A673 (cell line): ENCODE measurements at places on chromosomes 16 and 17. TPM values are rescaled to one million over a fixed set of nuclear protein-coding genes. Genes with fewer than 3 reads are reported as not detected.

The CDH1 gene
- total RNA-seq: 0.06 and 0.87 TPM in 2 replicates

The KRT25 gene
- total RNA-seq: 0.28 and 0.42 TPM in 2 replicates

The TRPV3 gene
- total RNA-seq: 0.13 and 0.24 TPM in 2 replicates

The TP53TG3B gene
- not detected in 2 replicates for total RNA-seq

The KCNJ12 gene
- 1.2 and 2.1 TPM in 2 replicates for total RNA-seq

The PERCC1 gene
- total RNA-seq: not detected in 2 replicates

The ABCA5 gene
- 11.7 and 14.7 TPM in 2 replicates for total RNA-seq

DNA sequence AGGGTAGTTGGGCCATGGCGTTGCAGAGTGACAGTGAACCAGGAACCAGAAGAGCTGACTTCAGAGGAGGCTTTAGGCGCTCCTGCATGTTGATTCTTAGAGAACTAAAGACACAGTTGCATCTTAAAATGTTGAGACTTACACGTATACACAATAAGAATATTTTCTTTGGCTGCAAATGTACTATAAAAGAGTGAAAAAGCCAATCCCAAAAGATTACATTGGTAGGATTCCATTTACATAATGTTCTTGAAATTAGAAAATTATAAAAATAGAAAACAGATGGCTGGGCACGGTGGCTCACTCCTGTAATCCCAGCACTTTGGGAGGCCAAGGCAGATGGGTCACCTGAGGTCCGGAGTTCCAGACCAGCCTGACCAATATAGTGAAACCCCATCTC is 738.8 kb downstream of the WWOX start:
- H3K27ac ChIP-seq: no peak overlapping the region
- H3K4me3 ChIP-seq: no peak overlapping the region
- H3K27me3 ChIP-seq: no peaks in the 10 kb centered on the region
- H3K36me3 ChIP-seq: no peaks in the 10 kb centered on the region

GRCh38 chr16:87922250-87922871 is 14.0 kb downstream of the CA5A start:
- DNase-seq: no peak
- no peaks in the 10 kb centered on the region for H3K36me3 ChIP-seq
- H3K27ac ChIP-seq: no peak overlapping the region
- no peak overlapping the region for H3K4me3 ChIP-seq
- peaks cover 21% of the 10 kb centered on the region for H3K4me1 ChIP-seq

DNA sequence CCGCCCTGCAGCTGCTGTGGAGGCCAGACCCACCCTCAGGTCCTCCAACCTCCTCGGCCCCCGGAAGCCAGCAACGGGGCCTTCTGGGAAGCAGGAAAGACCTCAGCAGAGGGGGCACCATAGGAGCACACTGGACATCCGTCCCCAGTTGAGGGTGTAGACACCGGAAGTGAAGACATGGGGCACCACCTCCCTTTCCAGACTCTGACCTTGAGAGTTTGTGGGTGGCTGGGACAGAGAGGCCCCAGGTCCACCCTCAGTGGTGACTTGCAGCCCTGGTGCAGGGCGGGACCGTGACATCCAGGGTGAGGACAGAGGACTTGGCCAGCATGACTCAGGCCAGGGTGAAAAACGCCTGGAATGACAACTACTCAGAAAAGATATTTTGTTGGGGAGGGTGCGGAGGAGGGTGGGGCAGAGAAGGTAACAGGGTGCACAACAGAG is 19.9 kb downstream of the CEP295NL start:
- no peak for DNase-seq
- peaks cover 5% of the 10 kb centered on the region for H3K4me1 ChIP-seq
- H3K4me3 ChIP-seq: no peak overlapping the region

DNA sequence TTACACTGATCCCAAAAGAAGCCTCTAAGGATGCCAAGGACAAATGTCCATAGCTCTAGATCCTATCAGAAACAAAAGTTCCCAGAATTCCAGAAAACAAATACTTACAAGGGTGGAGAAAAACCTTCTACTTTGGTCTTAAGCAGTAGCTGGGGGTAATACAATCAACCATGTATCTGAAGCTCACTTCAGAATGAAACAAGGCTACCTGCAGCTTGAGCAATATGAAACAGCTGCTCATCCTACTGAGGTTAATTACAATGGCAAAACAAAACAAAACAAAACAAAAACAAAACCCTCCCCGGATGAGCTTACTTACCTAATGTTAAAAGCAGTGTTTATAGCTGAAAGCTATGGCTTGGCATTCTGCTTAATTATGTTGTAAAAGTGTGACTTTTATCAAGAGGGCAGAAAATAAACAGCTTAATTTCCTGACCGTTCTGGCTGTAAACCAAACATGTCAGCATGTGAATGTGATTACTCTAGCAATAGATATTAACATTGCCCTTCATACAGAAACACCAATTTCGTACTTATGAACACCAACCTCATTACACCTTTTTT is 10.5 kb downstream of the PDZD9 start:
- DNase-seq: no peak
- no peak overlapping the region for H3K27ac ChIP-seq
- no peaks in the 10 kb centered on the region for H3K27me3 ChIP-seq
- H3K4me1 ChIP-seq: no peaks in the 10 kb centered on the region

- H3K27me3 ChIP-seq: no peaks in the 10 kb centered on the region
- H3K4me1 ChIP-seq: no peaks in the 10 kb centered on the region
- H3K27ac ChIP-seq: no peak overlapping the region
- H3K36me3 ChIP-seq: no peaks in the 10 kb centered on the region
Measured at GRCh38 chr16:81931927-81932326, 79.3 kb downstream of the SDR42E1 start.

DNA sequence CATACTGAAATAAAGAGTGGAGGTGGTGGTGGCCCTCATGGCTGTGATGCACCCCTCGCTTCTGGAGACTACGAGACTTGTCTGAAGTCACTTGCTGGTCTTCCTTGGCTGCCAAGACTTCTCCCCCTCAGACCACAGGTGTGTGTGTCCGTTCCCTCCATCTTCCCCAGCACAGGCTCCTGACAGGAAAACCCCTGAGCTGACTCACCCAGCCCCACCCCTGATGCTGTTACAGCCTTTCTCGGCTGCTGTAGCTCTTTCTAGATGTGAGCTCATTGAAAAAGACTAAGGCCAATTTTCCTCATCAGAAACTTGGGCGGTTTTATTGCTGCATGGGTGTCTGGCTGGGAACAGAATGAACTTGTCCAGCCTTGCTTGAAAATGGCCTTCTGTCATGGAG is 296.9 kb downstream of the TMEM114 start:
- DNase-seq: no peak
- H3K4me3 ChIP-seq: no peak overlapping the region
- no peaks in the 10 kb centered on the region for H3K4me1 ChIP-seq

DNA sequence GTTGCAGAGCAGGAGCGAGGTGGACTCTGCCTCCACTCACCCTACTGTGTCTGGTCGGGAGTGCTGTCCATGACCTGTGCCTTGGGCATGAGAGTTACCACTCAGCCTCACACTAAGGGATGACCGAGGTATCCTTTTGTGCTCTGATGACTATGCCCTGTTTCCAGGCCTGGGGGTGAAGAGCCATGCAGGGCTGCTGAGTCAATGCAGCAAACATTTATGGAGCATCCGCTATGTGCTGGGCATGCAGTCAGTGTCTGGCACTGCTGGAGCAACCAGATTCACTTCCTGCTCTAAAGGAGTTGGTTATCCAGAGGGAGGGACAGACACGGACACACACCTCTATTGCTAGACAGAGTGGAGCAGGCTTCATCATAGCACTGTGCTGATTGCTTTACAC is 7.6 kb upstream of the HNF1B start:
- no peak overlapping the region for H3K27ac ChIP-seq
- DNase-seq: no peak
- H3K4me1 ChIP-seq: no peaks in the 10 kb centered on the region
- H3K27me3 ChIP-seq: peaks cover 9% of the 10 kb centered on the region

- peaks cover 8% of the 10 kb centered on the region for H3K4me1 ChIP-seq
- H3K27me3 ChIP-seq: no peaks in the 10 kb centered on the region
- H3K27ac ChIP-seq: no peak overlapping the region
Measured at GRCh38 chr17:7289256-7290032, 5.0 kb downstream of the YBX2 start.

- no peak for DNase-seq
- H3K27me3 ChIP-seq: no peaks in the 10 kb centered on the region
- H3K27ac ChIP-seq: no peak overlapping the region
- no peaks in the 10 kb centered on the region for H3K4me1 ChIP-seq
- peaks cover 56% of the 10 kb centered on the region for H3K36me3 ChIP-seq
- H3K4me3 ChIP-seq: no peak overlapping the region
Measured at GRCh38 chr17:17216776-17217175, 10.6 kb upstream of the PLD6 start.

- no peaks in the 10 kb centered on the region for H3K36me3 ChIP-seq
- H3K4me3 ChIP-seq: no peak overlapping the region
- H3K4me1 ChIP-seq: peaks cover 6% of the 10 kb centered on the region
- DNase-seq: no peak
- no peak overlapping the region for H3K27ac ChIP-seq
- H3K27me3 ChIP-seq: no peaks in the 10 kb centered on the region
Measured at GRCh38 chr17:59433586-59433985, 102.1 kb downstream of the YPEL2 start.

DNA sequence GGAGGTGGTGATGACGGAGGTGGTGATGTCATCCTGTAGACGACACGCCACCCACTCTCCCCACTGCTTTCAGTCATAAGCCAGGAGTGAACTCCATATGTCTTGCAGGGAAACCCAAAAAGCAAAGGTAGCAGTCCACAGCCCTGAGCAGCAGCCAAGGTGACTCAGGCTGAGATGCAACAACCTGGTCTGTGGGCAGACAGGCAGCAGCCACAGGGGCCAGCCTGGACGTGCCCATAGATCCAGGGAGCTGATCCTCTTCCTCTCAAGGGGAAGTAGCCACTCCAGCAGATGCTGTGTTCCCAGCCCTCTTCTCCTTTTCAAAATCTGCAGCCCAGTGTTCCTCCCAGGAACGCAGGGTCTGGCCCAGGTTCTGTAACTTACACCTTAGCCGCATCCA is 17.3 kb upstream of the CIITA start:
- no peak overlapping the region for H3K4me3 ChIP-seq
- H3K27me3 ChIP-seq: peaks cover 17% of the 10 kb centered on the region
- H3K27ac ChIP-seq: no peak overlapping the region
- no peaks in the 10 kb centered on the region for H3K4me1 ChIP-seq
- DNase-seq: no peak

DNA sequence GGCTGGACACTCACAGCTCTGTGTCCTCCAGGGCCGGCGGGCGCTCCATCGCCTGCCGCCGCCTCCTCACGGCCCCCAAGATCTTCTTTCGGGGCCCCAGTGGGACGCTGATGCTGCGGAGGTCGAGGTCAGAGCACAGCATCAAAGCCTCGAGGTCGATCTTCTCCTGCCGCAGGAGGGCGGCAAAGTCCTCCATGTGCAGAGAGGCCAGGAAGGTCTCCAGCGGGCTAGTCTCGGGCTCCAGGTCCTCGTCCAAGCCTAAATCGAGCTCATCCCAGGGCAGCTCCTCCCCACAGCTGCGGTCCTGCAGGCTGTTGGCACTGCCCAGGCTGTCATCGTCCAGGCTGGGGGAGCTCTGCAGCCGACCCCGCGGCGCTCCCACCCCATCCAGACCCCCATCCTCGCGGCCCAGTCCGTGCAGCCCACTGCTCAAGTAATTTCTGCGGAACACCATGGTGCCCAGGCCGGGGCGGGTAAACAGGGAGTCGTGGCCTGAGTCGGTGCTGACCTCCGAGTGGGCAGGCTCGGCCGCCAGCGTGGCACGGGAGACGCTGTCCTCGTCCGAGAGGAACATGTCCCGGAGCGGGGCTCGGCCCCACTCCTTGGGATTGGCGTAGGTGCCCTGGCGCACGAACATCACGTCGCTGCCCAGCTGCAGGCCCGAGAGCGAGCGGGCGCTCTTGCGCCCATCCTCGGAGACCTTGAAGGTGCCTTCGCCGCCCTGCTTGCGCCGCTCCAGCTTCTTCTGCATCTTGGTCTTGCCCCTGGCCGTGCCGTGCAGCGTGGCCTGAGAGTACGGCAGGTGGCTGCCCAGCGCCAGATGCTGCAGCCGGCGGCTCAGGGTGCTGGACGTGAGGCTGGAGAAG is 3.4 kb downstream of the USH1G start:
- H3K27me3 ChIP-seq: peaks cover 26% of the 10 kb centered on the region
- DNase-seq: no peak
- H3K4me1 ChIP-seq: peaks cover 14% of the 10 kb centered on the region
- H3K27ac ChIP-seq: no peak overlapping the region

DNA sequence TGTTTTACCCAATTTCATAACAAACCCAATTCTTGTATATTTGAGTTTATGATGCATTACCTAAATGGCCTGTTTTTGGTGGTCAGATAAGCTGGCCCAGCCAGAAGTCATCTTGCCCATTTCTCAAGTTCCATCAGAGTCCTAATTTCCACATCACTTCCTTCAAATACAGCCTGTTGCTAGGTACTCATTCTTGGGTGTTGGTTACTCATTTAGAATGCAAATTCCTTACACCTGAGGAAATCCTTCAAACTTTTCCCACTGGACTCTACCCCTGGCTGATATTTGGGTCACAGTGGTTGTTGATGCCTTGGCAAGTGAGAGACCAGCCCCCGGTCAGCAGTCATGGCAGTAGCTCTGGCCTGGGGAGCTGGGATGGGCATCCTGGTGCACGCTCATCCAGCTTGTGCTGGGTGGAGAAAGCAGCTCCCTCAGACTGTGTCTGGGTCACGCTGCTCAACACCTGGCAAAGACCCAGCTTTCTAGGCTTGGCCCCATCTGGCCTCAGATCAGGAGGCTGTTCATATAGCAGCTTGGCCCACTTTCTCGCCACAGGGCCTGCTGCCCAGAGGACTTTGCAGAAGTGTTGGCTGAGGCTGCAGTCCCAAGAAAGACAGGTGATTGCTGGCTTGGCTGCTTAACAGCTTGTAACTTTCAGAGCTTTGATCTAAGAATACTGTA is 25.8 kb downstream of the WSB1 start:
- H3K36me3 ChIP-seq: peaks cover 35% of the 10 kb centered on the region
- H3K4me3 ChIP-seq: no peak overlapping the region
- no peaks in the 10 kb centered on the region for H3K27me3 ChIP-seq
- H3K4me1 ChIP-seq: peaks cover 12% of the 10 kb centered on the region
- no peak for DNase-seq

- H3K4me3 ChIP-seq: no peak overlapping the region
- H3K27ac ChIP-seq: no peak overlapping the region
- no peak for DNase-seq
- H3K27me3 ChIP-seq: no peaks in the 10 kb centered on the region
- H3K4me1 ChIP-seq: peaks cover 10% of the 10 kb centered on the region
Measured at GRCh38 chr17:80774146-80774545, 217.5 kb upstream of the CHMP6 start.

- no peak for DNase-seq
- H3K36me3 ChIP-seq: no peaks in the 10 kb centered on the region
- peaks cover 32% of the 10 kb centered on the region for H3K27me3 ChIP-seq
- H3K4me3 ChIP-seq: no peak overlapping the region
Measured at GRCh38 chr17:74196541-74197317, 6.7 kb upstream of the RPL38 start.
